Tibial artery (tissue), 4 donors: ENCODE measurements at places on chromosomes 1 and 21.

DNA sequence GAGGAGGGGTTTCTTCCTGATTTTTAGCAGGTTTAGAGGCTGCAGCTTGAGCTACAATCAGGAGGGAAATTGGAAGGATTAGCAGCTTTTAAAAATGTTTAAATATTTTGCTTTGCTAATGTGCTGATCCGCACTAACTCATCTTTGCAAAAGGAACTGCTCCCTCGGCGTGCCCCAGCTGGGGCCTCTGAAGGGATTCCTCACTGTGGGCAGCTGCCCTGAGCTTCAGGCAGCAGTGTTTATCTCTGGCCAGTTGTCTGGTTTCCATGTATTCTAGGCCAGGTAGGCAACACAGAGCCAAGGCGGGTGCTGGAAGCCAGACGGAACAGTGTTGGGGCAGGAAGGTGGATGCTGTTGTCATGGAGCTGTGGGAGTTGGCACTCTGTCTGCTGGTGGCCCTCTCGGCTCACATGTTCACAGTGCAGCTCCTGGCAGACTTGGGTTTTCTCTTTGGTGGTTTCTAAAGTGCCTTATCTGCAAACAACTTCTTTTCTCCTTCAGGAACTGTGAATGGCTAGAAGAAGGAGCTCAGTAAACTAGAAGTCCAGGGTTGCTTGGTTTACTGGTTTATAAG is 18.9 kb downstream of the NECAP2 start:
- DNase-seq = no peak

DNA sequence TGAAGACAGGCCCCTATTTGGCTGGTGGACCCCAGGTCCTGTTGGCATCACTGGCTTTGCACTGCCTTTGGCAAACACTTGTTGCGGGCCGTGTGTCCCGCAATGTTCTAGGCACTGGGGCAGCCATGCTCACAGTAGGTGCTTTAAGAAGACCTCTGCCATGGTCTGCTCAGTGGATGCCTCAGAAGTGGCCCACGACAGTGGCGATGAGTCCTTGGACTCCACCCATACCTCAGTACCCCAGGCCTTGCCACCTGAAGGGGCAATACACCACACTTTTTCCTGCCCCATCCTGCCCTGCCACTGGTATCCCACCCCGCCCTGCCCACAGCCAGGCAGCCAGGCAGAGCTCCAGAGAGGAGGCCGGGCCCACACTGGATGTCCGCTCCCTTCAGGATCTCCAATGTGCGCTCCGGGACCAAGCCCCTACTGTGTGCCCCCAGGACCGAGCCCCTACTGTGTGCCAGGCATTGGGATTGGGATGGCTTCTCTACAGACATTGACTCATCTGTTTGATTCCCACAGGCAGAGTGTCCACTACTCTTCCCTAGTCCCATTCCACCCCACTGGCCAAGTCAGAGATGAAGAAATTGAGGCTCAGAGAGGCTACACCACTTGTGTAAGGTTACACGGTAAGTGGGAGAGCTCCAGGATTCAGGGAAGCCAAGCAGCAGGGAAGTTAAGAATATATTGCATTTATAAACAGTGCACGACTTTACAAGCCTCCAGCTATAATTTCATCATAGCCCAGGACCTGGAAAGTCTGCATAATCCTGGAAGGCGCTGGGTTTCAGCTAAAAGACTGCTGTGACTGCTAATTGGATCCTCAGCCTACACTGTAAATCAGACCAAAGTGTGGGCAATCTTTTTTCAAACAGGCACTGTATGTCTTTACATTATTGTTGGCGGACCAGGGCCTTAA is 101.6 kb downstream of the DMRTB1 start:
- DNase-seq = peak; percentile 10

DNA sequence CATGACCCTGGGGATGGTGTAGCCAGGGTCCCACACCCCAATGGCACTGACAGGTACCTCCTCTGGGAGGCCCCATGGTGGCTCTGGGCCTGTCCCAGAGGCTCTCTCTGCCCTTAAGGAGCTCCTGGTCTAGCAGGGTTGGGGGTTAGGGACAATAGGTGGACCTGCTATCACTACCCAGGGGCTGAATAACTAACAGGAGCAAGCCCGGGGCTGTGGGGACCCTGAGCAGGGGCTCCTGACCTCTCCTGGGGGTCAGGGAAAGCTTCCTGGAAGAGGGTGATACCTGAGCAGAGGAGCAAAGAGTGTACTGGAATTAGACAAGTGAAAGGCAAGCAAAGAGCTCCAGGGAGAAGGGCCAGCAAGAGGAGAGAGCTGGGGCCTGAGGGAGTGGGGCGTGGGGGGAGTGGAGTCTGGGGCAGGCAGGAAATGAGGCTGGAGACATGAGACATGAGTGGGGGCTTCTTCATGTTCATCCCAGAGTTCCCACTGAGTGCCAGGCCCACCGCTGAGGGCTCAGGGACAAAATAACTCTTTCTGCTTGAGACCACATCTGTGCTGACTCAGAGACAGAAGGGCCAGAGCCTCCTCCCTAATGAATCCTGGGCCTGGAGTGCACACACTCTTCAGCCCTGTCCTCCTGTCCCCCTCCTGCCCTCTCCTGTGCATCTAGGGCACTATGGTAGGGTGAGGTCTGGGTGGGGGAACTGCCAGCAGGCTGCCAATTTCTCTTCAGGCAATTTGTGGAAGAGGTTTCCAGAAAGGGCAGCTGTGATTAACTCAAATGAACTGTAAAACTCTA is 517.6 kb downstream of the PTPRU start:
- no peak for DNase-seq

DNA sequence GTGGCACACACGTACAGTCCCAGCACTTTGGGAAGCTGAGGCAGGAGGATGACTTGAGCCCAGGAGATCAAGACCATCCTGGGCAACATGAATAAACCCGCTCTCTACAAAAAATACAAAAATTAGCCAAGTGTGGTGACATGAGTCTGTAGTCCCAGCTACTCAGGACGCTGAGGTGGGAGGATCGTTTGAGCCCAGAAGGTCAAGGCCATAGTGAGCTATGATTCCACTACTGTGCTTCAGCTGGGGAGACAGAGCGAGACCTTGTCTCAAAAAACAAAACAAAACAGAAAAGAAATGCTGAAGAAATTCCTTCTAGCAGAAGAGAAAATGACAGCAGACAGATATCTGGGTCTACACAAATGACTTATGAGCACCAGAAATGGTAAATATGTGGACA is 10.3 kb downstream of the ALDH9A1 start:
- DNase-seq = no peak

DNA sequence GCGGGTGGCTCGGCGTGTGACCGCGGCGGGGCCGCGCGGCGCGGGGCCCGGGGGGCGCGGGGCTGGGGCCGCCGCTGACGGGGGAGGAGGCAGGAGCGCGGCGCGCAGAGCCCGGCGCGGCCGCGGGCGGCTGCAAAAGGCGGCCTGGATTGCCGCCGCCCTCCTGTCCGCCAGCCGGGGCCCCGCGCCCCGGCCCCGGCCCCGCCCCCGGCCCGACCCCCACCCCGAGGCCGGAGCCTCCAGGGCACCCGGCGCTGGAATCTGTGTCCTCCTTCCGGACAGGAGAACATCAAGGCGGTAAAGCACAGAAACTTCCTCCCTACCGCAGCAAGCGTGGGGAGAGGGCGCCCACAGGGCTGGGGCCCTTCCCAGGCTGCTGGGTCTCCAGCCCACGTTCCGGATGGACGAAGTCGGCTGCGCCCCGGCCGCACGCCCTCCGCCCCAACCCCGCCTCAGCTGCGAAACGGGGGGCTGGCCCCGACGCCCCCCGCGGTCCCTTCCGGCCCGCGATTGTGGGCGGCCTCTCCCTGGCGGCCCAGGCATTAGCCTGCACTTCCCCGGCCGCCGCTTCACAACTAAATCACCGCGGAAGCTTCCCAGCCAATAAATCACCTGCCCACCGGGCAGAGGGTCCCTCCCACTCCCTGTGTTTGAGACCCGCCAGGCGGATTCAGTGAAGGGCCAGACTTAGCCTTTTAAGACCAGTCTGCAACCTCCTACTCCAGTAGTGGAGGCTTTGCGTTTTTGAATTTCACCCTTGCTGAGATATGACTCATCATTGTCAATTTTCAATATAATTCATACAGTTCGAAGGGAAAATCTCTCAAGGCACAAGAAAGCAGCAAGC is 106.0 kb downstream of the SLC45A1 start:
- DNase-seq = peak; percentile 81

DNA sequence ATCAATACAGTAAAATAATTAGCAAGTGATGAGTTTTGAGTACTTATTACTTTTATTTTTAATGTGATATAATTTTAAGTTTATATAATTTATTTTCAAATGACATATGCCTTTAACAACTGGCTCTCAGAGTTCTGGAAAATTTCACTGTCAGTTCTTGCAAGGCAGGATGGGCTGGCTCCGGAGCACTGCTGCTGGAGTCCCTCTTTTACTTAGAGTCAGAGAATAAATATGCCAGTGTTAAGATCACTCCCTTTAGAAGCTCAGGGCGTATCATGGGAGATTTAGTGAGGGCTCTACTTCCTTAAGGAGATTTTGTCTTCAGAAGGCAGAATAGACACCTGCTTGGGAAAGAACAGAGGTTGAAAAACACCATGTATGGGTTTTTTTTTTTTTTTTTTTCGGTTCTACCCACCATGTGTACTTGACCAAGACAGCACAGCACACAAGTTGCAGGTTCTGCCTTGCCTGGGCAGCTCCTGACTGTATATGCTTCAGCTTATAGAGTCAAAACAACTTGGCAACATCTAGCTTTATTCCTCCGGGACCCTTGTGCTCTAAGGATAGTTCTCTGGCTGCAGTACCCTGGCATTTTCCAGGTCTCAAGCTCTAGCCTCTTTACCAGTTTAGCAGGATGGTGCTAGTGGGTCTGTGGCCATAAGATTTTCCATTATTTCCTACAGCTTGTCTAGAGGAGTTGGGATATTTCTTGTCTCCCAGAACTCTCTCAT is 29.7 kb upstream of the FMOD start:
- DNase-seq = no peak

DNA sequence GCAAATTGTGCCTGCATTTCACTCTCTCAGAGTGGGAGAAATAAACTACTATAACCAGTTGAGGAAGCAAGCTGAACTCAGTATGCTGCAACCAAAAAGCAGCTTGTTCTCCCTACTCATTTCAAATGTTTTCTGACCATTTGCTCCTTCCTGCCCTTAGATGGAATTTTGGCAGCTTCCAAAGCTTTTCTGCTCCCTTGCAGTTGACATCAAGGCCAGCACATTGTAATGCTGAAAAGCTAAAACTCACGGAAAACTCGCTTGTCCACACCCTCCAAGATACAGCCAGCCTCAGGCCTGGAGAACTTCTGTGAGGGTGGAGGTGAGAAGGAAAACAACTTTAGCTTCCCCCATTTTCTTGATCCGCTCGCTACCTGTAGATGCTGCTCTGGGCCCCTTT is 5.0 kb upstream of the CHML start:
- no peak for DNase-seq

DNA sequence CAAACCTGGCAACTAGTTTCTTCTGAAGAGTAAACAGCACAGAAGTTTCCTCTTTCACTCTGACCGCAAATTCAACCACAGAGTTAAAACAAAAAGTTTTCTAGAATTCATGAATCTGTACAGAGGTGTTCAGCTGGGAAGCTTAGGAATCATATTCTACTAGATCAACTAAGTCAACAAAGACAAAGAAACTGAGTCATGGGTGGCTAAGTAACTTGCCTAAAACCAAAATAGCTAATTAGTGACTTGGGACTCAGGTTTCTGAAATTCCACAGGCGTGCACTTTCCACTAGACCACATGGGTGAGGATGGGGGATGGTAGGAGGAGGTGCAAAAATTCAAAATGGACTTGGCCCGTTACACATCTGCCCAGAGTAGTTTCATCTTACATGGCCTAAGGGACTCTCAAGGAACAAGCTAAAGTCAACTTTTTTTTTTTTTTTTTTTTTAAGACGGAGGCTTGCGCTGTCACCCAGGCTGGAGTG is 25.8 kb downstream of the PTPN14 start:
- no peak for DNase-seq
